ENCODE measurements at places on chromosomes 13 and 19.
A peak's percentile ranks its signal among the peaks of the same experiment; 100 is the strongest.

DNA sequence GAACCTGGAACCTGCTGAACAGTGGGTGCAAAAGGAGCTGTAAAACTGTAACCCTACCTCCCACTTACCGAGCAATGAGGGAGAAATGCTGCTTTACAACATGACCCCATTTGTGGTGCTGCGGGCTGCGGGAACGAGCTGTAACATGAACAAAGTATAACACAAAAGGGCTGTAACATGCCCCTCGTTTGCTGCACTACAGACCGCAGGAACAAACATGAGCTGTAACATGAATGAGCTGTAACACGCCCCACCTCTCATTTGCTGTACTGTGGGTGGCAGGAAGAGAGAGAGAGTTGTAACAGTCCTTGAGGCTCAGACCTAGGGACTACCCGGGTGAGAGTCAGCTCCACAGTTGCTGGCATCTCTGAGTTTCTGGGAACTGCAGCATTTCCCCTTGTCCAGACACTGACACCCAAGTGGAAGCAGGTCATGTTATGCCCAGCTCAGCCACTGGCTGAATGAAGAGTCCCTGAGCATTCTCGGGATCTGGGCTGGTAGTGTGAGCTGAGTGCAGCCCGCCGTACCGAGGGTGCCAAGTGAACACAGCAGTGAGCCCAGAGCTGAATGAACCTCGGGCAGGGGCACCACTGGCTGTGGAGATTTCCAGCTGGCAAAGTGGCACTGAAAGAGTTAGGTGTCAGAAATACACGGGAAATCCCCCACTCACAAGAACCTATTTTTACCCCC is 1385.3 kb upstream of the SPRY2 start:
- DNase-seq: no peak

DNA sequence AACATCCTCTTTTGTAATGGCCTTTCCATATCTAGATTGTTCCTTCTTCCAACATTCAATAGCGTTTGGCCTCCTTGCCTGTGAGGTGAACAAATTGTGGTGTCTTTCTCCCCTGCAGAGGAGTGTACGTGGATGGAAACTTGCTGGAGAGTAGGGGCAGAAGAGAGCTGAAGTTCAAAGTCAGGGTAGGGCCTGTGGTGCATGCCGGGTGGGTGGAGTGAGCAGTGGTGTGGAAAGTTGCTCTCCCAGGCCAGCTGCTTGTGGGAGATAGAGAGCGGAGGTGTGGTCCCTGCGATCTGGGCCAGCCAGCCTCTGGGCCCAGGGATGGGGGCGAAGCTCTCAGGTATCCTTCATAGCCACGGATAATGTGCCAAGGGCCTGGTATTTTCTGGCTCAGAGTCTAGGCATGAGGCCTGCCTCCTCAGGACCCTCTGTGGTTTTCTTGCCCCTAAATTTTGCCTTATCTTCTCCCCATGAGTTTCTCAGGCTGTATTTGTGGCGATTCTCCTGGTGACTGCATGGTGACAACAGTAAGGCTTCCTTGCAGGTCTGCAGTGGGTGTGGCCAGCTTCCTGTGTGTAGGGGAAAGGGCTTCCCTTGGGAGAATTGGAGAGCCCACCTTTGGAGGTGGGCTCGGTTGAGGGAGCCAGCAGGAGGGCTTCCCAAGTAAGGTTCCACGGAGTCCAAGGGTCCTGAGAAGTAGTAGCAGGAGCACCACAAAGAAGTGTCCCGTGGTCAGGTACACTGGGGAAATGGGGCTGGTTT is 6.7 kb downstream of the RGCC start:
- DNase-seq: no peak

DNA sequence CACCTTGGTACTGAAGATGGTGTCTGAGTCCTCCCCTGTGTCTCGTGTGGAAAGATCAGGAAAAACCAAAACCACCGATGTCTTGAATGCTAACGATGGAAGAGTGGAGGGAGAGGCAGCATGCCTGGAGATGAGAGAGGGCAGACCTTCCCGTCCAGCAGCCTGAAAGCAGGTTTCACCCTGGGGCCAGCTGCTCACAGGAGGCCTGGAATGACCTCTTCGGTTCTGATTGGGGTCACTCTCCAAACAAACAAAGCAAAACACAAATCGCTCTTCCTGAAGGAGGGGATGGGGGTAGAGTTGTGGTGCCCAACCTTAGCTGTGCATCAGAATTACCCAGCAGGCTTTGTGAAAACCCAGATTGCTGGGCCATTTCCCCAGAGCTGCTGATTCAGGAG is 142.3 kb upstream of the SOX1 start:
- DNase-seq: no peak

GRCh38 chr13:73417012-73417615 is 358.3 kb downstream of the KLF5 start:
- DNase-seq: no peak

- DNase-seq: no peak
Measured at GRCh38 chr13:96071504-96071903, 18.3 kb upstream of the UGGT2 start.

DNA sequence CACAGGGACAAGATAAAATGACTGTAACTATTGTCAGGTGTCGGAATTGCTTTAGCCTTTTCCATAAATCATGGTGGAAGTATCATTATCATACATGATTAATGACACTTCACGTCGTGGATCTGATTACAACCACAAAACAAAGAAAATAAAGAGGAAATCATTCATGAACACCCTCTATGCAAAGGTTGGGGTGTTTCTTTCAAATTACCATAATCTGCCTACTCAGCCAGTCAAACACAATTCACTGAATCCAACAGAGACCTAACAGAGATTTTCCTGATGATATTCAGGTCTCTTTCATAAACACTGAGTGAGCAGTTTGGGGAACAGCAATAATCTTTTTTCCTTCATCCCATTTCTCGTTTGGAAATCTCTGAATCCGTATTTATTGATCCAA is 625.6 kb downstream of the DCT start:
- DNase-seq: no peak

GRCh38 chr13:111859354-111860230 is 207.4 kb upstream of the SOX1 start:
- DNase-seq: no peak

DNA sequence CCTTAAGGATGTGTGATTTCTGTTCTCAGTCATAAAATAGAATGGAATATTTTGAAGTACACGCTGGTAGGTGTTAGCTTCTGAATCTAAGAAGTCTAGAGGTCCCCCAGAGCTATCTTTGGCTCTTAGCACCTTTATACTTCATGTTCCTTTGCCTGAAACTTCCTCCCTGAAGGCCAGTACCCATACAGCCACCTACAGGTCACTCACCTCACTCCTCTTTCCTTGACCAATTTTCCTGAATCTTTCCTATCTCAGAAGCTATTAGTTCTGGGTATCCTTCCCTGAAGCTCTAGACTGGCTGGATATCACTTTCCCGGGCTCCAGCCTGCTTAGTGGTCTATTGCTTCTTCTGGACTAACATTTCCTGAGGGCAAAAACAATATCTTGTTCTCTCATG is 93.4 kb upstream of the EDNRB start:
- DNase-seq: no peak

DNA sequence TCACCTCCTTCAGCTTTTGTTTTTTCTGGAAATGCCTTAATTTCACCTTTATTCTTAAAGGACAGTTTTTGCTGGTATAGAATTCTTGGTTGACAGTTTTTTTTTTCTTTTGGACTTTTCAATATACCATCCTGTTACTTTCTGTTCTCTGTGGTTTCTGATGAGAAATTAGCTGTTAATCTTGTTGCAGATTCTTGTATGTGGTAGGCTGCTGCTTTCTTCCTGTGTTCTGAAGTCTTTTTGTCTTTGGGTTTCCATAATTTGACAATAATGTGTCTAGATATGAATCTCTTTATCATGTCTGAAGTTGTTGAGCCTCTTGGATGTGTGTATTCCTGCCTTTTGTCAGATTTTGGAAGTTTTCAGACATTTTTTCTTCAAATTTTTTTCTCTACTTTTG is 12.0 kb downstream of the ZNF283 start:
- DNase-seq: no peak

GRCh38 chr13:51906581-51906980 is 44.8 kb downstream of the CCDC70 start:
- no peak for DNase-seq

GRCh38 chr13:79806821-79807220 is 325.9 kb downstream of the NDFIP2 start:
- no peak for DNase-seq

GRCh38 chr19:32580353-32580900 is 563 bp upstream of the PDCD5 start:
- DNase-seq: no peak

GRCh38 chr13:91572944-91573598 is 174.7 kb downstream of the GPC5 start:
- no peak for DNase-seq

GRCh38 chr13:97028441-97029299 is 34.4 kb upstream of the OXGR1 start:
- DNase-seq: peak; percentile 7

GRCh38 chr13:106496072-106496997 is 39.1 kb downstream of the EFNB2 start:
- DNase-seq: no peak

DNA sequence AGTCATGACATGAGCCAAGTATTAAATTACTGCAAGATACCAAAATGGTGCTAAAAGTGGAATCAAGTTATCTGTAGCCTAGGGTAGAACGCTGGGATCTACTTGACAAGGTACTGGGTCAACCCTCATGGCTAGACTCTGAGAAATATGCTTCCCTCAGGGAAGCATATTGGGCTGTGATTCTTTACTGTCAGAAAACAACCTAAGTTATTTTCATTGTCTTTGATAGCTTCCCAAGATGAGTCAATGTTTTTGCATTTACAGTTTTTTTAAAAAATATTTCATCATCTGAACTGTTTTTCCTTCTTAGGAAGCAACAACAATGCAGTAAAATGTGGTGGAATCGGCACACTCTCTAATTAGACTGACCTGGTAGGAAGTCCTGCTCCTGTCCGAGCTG is 218.0 kb downstream of the RGCC start:
- DNase-seq: no peak

GRCh38 chr13:27349458-27349857 is 75.0 kb upstream of the GTF3A start:
- DNase-seq: no peak

GRCh38 chr13:113495494-113496210 is 5.1 kb upstream of the DCUN1D2 start:
- no peak for DNase-seq

DNA sequence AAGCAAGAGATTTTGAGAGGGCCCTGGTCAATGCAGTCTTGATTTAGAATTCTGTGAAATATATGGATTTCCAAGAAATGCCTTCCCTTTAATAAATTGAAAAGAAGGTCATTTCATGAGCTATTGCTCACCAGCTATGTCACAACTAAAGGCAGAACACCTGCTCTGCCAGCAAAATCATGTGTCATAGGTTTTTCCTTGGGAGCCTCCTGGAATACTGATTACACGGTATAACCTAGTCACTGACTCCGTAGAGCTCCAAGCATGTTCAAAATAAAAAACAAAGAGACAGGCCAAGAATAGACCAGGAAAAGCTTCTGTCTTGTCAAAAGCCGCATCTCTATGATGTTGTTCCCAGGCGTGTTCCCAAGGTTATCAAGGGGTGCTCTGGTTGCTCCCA is 45.5 kb downstream of the HSPH1 start:
- no peak for DNase-seq

DNA sequence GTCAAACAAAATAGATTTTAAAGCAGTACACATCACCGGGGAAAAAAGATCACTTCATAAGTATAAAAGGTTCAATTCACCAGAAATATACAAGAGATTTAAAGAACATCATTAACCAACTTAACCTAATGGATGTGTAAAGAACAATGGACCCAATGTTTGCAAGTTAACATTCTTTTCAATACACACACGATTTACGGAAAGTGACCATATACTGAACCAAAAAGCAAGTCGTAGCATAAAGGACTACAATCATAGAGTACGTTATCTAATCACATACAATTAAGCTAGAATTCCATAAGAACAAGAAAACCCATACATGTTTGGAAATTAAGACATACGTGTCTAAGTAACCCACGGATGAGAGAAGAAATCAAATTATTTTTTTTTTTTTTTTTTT is 9.6 kb downstream of the TGDS start:
- no peak for DNase-seq

GRCh38 chr13:110600261-110600819 is 15.0 kb upstream of the NAXD start:
- no peak for DNase-seq

DNA sequence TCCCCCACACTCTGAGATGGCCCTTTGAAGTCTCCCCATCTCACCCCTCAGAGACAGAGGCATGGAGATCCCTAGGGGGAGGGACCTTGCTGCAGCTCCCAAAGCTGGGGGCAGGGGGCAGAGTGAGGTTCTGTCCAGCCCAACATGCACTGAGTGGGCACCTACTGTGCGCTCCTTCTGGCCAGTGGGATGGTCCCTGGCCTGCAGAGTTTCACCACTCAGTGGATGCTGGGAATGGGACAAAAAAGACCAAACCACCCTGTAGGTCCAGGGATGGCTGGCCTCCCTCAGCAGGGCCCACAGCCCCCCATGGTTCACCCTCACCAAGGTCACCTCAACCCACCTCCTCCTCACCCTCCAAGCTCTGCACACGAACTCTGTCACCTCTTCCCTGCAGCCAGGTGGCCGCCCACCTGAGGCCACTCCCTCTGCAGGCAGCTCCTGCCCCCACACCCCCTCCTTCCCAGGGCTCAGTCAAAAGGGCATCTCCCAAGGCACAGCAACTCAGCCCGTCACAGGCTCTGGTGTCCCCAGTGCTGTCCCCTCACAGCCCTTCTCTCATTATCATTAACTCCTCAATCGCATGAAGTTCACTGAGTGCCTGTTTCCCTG is 16.1 kb downstream of the CEACAM21 start:
- no peak for DNase-seq

GRCh38 chr13:111211789-111212516 is 96.8 kb downstream of the ARHGEF7 start:
- no peak for DNase-seq

- DNase-seq: no peak
Measured at GRCh38 chr13:40494946-40495620, 171.4 kb downstream of the FOXO1 start.

- DNase-seq: no peak
Measured at GRCh38 chr13:47904241-47904640, 96.8 kb downstream of the SUCLA2 start.

DNA sequence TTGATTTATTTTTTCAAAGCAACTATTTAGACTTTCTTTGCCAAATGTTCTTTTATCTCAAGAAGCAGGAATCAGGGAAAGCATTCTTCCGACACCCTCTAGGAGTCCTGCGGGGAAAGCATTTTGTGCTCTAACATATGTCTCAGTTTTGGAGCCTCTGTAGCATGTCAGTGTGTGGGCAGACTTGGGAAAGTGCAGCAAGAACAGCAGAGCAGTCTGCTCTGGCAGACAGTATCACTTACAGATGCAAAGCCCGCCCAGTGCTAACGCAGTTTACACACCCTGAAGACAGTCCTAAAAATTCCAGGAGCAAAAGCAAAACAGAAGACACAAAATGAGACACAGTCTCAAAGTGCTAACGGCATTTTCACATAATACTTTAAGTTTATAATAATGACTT is 393.5 kb downstream of the KLF12 start:
- DNase-seq: no peak

GRCh38 chr13:63041640-63042414 is 1626.2 kb upstream of the PCDH20 start:
- DNase-seq: no peak

GRCh38 chr19:11339254-11340098 is at the start of gene RAB3D:
RAB3D (minus strand) TSS chr19:11339657; CDS start chr19:11337399, 2,258 bp downstream.
- DNase-seq: peak; percentile 52

GRCh38 chr19:55550321-55550650 is 4.9 kb upstream of the SBK3 start:
- no peak for DNase-seq

- DNase-seq: no peak
Measured at GRCh38 chr13:98992355-98992754, 14.5 kb upstream of the DOCK9 start.
